ENCODE measurements at places on chromosomes 13 and 19. TPM values are rescaled to one million over a fixed set of nuclear protein-coding genes. Genes with fewer than 3 reads are reported as not detected.
A peak's percentile ranks its signal among the peaks of the same experiment; 100 is the strongest.

- DNase-seq = no peak
Observed at GRCh38 chr19:33482476-33482875, 39.1 kb downstream of the PEPD start.

- DNase-seq = no peak
Observed at GRCh38 chr13:50420718-50421472, 405.7 kb downstream of the KCNRG start.

GRCh38 chr13:33276570-33276969 lies 9.0 kb downstream of the STARD13 start:
- peak; percentile 62 for DNase-seq

DNA sequence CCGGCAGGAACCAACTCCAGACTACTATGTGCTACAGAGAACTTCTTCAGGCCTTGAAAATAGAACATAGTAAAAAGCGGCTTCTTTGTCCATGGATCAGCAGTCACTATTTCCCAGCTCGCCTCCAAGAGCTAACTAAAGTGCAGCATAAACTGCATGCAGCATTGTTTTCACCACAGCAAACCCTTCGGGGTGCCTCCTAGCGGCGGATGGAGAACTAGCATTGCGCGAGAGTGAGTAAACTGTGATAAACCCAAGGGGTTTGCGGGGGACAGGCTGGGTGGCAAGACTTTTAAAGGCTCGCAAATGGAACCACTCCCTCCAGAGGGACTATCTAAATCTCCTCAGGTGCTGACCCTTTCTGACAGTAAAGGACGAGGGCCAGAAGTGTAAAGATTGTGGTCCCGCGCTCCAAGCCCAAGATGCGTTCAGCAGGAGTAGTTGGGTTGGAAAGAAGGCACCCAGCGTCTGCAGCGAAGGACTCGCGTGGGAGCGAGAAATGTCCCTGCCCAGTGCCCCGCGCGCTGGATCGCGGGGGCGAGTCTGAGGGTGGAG lies 21.5 kb upstream of the SGCG start:
- peak; percentile 6 for DNase-seq

SOX1 gene
- not detected for total RNA-seq

RNF113B gene
- total RNA-seq = not detected

IRGC gene
- not detected for total RNA-seq

Measured in M059J (cell line).